ENCODE measurements at places on chromosomes 2 and 18.
A peak's percentile ranks its signal among the peaks of the same experiment; 100 is the strongest.

GRCh38 chr2:134704173-134704572, 14.6 kb downstream of the TMEM163 start:
- no peak for DNase-seq

- DNase-seq, result no peak
Measured at GRCh38 chr2:207902821-207903220, 122.5 kb downstream of the PLEKHM3 start.

GRCh38 chr18:54742120-54742519, 86.2 kb upstream of the RAB27B start:
- no peak for DNase-seq

GRCh38 chr2:151947813-151948165, 119.6 kb upstream of the ARL5A start:
- DNase-seq, result peak; percentile 80

DNA sequence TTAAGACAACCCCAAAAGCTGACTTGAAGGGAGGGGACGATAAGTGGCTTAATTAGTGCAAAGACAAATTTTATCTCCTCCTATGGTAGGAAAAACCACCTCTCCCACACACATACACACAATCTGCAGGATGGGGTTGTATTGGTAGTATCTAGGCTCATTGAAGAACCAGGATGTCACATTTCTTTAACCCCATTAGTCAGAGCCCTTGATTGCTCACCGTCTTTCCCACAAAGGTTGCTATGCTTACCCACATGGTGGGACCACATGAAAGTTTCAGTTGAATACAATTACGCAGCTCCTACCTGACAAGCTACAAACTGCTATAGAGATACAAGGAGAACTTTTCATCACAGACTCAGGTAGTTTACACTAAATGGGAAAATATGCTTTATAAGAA, 765.0 kb upstream of the CELF4 start:
- no peak for DNase-seq

- no peak for DNase-seq
Measured at GRCh38 chr2:4139316-4139715, 435.9 kb downstream of the DCDC2C start.
